Tibial artery (tissue), 4 donors: ENCODE measurements at places on chromosomes 2 and 18.

DNA sequence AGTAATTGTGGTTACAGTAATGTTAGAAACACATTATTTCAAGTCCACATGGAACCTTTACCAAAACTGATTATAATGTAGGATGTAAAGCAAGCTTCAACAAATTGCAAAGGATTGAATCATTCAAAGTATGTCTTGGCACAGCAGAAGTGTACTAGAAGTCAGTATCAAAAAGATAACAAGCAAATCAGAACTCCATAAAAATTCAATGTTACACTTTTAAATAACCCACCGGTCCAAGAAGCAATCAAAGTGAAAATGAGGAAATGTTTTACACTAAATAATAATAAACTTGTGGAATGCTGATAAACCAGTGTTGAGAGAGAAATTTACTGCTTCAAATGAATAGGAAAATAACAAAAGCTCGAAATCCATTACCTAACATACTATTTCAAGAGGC is 47.7 kb downstream of the TTC21B start:
- DNase-seq = no peak

GRCh38 chr18:54606835-54607212 is 15.8 kb downstream of the DYNAP start:
- DNase-seq = no peak

GRCh38 chr2:219285894-219286425 is 6.8 kb downstream of the DNAJB2 start:
- no peak for DNase-seq

- DNase-seq = no peak
Observed at GRCh38 chr18:45642802-45643201, 27.5 kb downstream of the SLC14A2 start.

GRCh38 chr2:230986520-230987136 is 9.3 kb upstream of the SPATA3 start:
- no peak for DNase-seq

DNA sequence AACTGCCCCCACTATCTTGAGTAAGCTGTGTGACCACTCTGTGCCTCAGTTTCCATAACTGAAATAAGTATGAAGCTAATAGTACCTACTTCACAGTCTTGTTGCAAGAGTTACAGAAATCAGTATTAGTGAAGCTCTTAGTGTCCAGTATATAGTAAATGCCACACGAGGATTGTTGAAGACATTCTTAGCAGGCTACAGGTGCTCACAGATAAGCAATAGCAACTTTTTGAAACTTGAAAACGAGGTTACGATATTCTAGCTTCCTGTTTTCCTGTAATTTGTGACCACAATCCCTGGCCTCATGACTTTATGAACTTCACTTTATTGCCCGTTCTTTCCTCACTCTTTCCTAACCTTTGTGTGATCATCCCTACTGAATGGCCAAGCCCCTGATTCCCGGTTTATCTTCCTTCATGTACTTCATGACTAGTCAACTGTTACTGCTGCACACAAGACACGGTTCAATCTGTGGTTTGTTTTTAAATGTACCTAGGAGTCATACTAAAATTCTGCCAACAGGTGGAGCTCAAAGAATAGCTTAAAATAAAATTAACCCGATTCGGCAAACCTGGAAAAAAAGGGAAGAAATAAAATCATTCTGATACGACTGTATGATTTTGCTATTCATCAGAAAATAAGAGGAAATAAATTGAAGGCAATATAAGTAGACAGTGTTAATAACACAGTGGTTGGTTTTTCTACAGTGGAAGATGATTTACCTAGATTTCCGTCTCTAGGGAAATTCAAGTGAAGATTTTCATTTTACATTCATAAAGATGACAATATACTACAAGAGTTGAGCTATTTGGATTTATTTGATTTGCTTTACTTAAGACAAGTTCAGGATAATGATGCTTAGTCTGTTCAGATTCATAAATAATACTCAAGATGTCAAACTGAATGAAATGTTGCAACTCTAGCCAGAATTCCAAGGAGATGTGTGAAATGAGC is 38.1 kb upstream of the STAT1 start:
- DNase-seq = no peak

DNA sequence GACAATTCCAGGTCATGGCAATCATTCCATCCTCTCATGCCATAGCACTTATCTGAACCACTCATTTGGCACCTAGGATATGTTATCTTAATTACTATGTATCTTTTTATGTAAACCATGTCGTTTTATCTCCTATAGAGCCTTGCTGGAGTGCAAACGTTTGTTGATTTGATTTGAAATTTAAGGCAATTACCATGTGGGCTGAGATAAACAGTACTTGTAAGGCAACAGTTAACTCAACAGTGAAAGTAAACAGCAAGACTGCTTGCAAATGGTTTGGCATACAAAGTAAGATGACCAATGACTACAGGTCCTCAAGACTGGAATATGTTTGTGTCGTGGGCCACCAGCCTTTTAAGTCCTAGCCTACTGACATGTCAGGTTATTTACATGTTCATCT is 133.7 kb upstream of the ZFP36L2 start:
- no peak for DNase-seq

- DNase-seq = no peak
Observed at GRCh38 chr2:210195101-210195852, 24.1 kb upstream of the KANSL1L start.

- DNase-seq = no peak
Observed at GRCh38 chr2:141065042-141065441, 1065.8 kb downstream of the LRP1B start.

DNA sequence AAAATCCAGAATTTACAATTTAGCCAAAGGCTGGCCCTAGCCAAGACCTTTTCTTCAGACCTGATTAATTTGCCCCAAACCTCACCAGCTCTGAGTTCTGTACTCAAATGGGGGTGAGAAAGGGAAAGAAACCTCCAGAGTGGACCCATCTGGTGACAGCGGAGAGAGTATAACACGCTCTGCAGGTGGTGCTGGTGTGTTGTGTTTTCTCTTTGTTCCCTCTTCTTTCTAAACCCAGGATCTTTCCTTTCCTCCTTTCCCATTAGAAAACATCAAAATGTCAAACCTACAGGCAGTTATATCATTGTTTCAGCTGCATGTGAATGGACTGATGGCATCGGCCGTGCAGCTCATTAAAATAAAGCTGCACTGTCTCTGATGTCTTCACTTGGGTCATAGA is 253.2 kb upstream of the SP5 start:
- DNase-seq = no peak

- no peak for DNase-seq
Observed at GRCh38 chr2:232809349-232810124, 33.2 kb upstream of the KCNJ13 start.

GRCh38 chr2:98324181-98324580 is 22.1 kb upstream of the CNGA3 start:
- DNase-seq = no peak
